ENCODE measurements at places on chromosomes 7 and 10. TPM values are rescaled to one million over a fixed set of nuclear protein-coding genes. Genes with fewer than 3 reads are reported as not detected.

DNA sequence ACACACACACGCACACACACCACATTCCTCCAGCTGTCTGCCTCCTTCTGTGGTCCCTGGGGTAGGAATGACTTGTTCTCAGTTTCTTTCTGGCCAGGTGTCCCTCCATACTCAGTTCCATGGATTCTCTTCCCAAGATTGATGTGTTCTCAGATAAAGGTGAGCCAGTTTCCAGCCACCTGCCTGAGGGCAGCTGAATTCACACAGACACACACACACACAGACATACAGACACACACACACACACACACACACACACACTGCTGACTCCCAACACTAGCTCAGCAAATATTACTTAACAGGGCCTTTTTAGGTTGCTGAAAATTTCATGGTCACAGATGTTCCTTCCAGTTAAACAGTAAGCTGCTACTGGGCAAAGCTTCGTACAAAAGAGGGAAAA, 45.4 kb upstream of the GDF10 start:
- H3K4me1 ChIP-seq, result peaks cover 20% of the 10 kb centered on the region
- no peak overlapping the region for H3K4me3 ChIP-seq
- no peak for DNase-seq
- no peaks in the 10 kb centered on the region for H3K36me3 ChIP-seq

DNA sequence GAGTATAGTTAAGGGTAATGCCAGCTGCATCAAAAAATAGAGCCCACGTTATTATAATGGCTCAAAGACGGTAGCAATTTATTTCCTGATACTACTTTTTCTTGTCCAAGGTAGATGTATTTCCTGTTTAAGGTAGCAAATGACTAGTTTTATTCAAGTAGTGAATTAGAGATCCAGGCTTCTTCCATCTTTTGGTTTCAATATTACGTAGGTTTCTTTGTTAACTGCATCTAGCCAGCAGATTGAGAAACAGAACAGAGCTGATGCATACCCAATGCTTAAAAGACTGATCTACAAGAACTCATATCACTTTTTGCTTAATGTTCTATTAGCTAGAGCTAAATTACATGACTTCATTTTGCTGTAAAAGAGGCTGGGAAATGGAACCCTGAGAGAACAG, 992.1 kb downstream of the NRG3 start:
- no peaks in the 10 kb centered on the region for H3K4me1 ChIP-seq
- DNase-seq, result no peak
- no peak overlapping the region for H3K27ac ChIP-seq
- no peaks in the 10 kb centered on the region for H3K27me3 ChIP-seq
- no peak overlapping the region for H3K4me3 ChIP-seq
- H3K36me3 ChIP-seq, result no peaks in the 10 kb centered on the region

The FAM25G gene
- not detected for total RNA-seq

The ATRNL1 gene
- total RNA-seq, result not detected

The AMPH gene
- total RNA-seq, result not detected

GRCh38 chr7:75729851-75730274, 8.9 kb downstream of the HIP1 start:
- H3K27me3 ChIP-seq, result no peaks in the 10 kb centered on the region
- H3K27ac ChIP-seq, result peak overlapping the region; percentile 63
- peaks cover 18% of the 10 kb centered on the region for H3K4me1 ChIP-seq

The TECTB gene
- not detected for total RNA-seq

- no peak for DNase-seq
- no peak overlapping the region for H3K4me3 ChIP-seq
- peaks cover 18% of the 10 kb centered on the region for H3K27me3 ChIP-seq
- H3K27ac ChIP-seq, result no peak overlapping the region
These were observed 493.8 kb upstream of the MGMT start for GRCh38 chr10:128973221-128973620.

The DMBT1 gene
- total RNA-seq, result not detected

The ZNF503 gene
- total RNA-seq, result 0.12 TPM

DNA sequence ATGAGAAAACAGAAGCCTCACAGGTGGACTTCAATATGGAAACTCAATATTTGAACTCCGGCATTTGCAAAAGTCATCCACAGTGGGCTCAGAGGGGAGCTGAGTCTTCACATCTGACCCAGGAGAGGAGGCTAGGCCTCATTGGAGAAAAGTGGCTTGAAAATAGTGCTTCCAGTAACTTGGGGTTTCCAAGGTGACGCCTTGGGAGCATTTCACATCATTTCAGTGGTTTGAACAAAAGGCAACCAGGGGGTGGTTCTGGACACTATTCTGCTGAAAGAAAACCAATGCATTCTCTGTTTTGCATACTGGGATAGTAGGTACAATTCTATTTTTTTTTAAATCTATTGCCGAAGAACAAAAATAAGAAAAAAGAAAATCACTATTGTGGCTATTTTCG, 599.2 kb upstream of the POM121L12 start:
- H3K27ac ChIP-seq, result no peak overlapping the region
- H3K4me1 ChIP-seq, result no peaks in the 10 kb centered on the region
- H3K27me3 ChIP-seq, result no peaks in the 10 kb centered on the region
- no peak overlapping the region for H3K4me3 ChIP-seq
- DNase-seq, result no peak

DNA sequence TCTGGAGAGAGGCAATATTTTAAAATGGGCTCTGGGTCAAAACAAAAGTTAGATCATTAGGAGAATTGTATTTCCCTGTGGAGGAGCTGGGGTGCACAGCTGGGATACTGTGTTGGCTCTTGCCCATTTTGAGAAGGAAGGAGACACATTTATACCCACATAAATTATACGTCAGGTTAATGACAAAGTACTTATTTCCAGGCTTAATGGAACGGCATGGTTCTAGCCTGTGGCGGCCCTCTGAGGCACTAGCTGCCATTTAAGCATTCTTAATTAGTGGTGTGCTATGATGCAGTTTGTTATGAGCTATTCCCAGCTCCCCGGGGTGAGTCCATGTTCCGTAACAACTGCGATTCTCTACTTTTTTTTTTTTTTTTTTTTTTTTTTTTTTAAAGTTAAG, 193.5 kb downstream of the SEC23IP start:
- H3K36me3 ChIP-seq, result no peaks in the 10 kb centered on the region
- peaks cover 38% of the 10 kb centered on the region for H3K27me3 ChIP-seq
- DNase-seq, result no peak
- H3K4me3 ChIP-seq, result no peak overlapping the region
- no peaks in the 10 kb centered on the region for H3K4me1 ChIP-seq

The FRMPD2 gene
- total RNA-seq, result 0.17 TPM

GRCh38 chr7:133572087-133572486, 319.2 kb downstream of the EXOC4 start:
- H3K27ac ChIP-seq, result no peak overlapping the region
- no peaks in the 10 kb centered on the region for H3K27me3 ChIP-seq
- peaks cover 7% of the 10 kb centered on the region for H3K4me1 ChIP-seq
- H3K4me3 ChIP-seq, result no peak overlapping the region

GRCh38 chr7:96284835-96285234, 37.1 kb downstream of the SLC25A13 start:
- peaks cover 2% of the 10 kb centered on the region for H3K36me3 ChIP-seq
- no peak for DNase-seq
- peaks cover 19% of the 10 kb centered on the region for H3K4me1 ChIP-seq
- no peaks in the 10 kb centered on the region for H3K27me3 ChIP-seq
- H3K4me3 ChIP-seq, result peak overlapping the region; percentile 65

DNA sequence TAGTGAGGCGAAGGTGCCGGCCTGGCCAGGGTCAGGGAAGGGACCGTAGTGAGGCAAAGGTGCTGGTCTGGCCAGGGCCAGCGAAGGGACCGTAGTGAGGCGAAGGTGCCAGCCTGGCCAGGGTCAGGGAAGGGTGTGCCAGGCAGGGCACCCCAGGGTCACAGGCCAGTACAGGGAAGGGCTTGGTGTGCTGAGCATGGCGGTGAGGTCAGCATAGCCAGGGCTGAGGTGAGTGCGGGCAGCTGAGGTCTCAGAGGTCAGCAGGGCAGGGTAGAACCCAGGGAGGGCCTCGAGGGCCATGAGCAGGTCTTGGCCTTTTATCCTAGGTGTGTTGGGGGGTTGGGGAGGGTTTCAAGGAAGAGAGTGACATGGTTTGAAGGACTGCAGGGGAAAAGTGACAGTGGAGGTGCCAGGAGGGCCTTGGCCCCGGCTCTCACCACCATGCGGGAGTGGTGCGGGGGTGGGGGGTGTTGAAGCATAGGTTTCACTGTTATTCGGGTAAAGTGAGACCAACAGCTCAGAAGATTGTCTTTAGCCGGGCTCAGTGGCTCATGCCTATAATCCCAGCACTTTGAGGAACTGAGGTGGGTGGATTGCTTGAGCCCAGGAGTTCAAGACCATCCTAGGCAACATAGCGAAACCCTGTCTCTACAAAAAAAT, 93.3 kb downstream of the CHST15 start:
- no peak for DNase-seq
- H3K4me1 ChIP-seq, result peaks cover 9% of the 10 kb centered on the region
- H3K27me3 ChIP-seq, result peaks cover 37% of the 10 kb centered on the region
- no peaks in the 10 kb centered on the region for H3K36me3 ChIP-seq
- H3K27ac ChIP-seq, result no peak overlapping the region

The INHBA gene
- total RNA-seq, result 0.12 TPM

DNA sequence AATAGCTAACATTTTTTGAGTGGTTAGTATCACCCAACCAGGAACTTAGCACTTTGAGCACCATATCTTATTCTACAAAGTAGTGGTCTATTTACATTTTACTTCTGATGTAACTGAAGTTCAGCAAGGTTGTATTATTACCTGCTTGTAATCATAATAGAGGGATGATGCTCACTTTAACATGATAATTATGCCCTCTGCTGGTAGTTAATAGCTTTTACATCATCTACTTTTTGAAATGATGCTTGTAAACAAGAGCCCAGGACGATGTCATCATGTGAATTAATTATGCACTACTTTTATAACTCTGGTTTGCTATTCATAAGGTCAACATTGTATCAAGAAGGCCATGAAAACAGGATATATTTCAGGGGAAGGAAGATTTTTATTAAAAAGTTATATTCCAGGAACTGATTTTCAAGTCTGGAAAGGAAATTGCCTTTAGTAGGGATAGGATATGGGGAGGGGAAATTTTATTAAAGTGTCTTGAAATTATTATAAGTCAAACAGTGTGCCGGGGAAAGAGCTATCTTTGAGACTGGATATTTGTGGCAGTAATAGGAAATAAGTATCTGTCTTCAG, 80.3 kb upstream of the SCIN start:
- peaks cover 2% of the 10 kb centered on the region for H3K4me1 ChIP-seq
- H3K4me3 ChIP-seq, result no peak overlapping the region
- H3K36me3 ChIP-seq, result peaks cover 3% of the 10 kb centered on the region
- H3K27me3 ChIP-seq, result peaks cover 18% of the 10 kb centered on the region

DNA sequence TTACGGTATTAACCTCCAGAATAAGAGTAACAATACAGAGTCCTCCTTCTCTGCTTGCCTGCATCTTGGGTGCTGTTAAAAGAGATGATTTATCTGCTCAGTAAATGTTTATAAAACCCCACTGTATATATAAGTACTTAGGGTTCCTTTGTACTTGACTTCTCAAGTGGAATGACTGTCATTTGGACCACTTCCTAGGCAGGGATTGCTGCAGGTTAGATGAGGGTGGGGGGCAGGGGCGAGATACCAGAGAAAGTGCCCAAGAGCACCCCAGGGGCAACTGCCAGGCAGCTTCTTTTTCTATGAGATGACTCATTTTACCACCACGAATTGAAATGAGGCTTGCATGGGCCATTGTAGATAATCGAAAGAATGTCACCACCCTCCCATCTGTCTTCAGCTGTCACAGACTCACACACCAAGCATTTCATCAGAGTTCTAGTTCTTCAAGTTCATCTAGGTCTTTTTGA, 421.9 kb upstream of the GALNT17 start:
- H3K4me3 ChIP-seq, result peak overlapping the region; percentile 34
- peaks cover 8% of the 10 kb centered on the region for H3K4me1 ChIP-seq
- no peak for DNase-seq
- no peaks in the 10 kb centered on the region for H3K36me3 ChIP-seq
- H3K27me3 ChIP-seq, result no peaks in the 10 kb centered on the region

DNA sequence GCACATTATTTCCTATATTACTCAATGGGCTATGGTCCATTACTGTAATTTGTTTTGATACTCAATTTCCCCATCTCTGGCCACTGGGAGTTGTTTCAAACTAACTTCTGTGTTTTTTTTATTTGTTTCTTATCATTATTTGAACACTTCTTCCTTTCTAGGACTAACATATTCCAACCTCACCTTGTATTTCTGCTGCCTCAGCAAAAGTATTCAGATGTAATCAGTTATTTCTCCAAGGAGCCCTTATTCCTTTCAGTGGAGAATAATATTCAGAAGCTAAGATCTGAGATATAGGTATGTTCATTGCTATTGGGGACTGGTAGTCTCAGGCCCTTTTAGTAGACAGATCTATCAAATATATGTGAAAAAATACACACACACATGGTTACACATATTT, 36.9 kb downstream of the TMEM168 start:
- H3K36me3 ChIP-seq, result no peaks in the 10 kb centered on the region
- no peaks in the 10 kb centered on the region for H3K27me3 ChIP-seq
- no peak overlapping the region for H3K4me3 ChIP-seq

The UNCX gene
- total RNA-seq, result not detected

DNA sequence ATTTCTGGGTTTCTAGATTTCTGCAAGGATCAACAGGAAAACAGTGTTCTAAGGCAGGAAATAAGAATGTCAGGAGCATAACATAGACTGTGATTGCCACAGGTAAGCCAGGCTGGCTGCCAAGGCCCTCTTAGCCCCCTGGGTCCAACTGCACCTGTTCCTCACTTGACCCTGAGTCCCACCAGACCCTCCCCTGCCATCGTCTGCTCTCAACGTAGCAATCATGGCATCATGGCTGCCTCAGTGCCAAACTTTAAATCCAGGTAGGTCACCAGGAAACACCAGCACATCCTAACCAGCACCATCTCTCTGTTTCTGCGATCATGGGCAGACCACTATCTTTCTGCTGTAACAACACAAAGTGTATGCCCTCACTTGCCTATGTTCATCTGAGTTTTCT, 267.2 kb downstream of the PAXIP1 start:
- no peaks in the 10 kb centered on the region for H3K27me3 ChIP-seq
- no peak overlapping the region for H3K4me3 ChIP-seq

The BBIP1 gene
- 36.4 TPM for total RNA-seq

DNA sequence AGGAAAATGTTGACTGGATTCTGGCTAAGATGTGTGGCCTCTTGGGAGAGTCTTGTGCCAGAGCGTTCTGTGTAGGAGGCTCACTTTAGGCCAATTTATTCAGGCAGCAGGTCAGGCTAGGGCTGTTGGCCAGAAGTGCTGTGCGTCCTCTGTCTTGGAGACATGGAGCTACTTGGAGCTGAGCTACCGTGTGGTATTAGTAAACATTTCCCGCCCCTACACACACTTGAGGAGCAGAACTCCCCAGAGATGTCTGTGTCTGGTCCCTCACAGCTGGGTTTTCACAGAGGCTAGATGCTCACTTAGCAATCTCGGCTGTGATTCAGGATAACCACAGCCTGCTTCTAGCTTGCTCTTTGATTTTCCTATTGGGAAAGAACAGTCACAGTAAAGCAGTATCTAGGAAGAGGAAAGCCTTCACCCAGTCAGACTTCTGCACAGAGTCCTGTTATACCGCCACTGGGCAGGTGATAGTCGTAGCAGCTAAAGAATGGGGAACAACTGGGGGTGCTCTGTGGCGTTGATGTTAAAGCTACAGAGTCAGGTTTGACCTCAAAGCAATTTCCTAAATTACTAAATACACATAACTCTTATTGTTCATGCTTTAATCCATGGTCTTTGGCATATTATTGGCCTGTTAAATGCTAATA, 86.7 kb downstream of the MDFIC start:
- H3K4me3 ChIP-seq, result peak overlapping the region; percentile 74
- H3K27ac ChIP-seq, result peak overlapping the region; percentile 96
- peaks cover 62% of the 10 kb centered on the region for H3K4me1 ChIP-seq
- peaks cover 7% of the 10 kb centered on the region for H3K36me3 ChIP-seq

- no peak overlapping the region for H3K4me3 ChIP-seq
- H3K27ac ChIP-seq, result no peak overlapping the region
- H3K36me3 ChIP-seq, result no peaks in the 10 kb centered on the region
- no peaks in the 10 kb centered on the region for H3K4me1 ChIP-seq
- H3K27me3 ChIP-seq, result peaks cover 31% of the 10 kb centered on the region
- DNase-seq, result no peak
These were observed 41.9 kb downstream of the MET start for GRCh38 chr7:116713918-116714317.

The ELFN1 gene
- total RNA-seq, result not detected

The PDZD7 gene
- total RNA-seq, result 0.65 TPM

The MYH16 gene
- not detected for total RNA-seq

The TRPV5 gene
- total RNA-seq, result not detected
